ENCODE measurements at places on chromosomes 3 and 15. TPM values are rescaled to one million over a fixed set of nuclear protein-coding genes. Genes with fewer than 3 reads are reported as not detected.

The LRRC31 gene
- not detected for total RNA-seq

The TMCC1 gene
- 91.6 TPM for total RNA-seq

The AP3S2 gene
- 47.7 TPM for total RNA-seq

The DAZL gene
- total RNA-seq: not detected

The BCL2A1 gene
- total RNA-seq: 0.94 TPM

The NDUFAF3 gene
- total RNA-seq: 33.4 TPM

The RBPMS2 gene
- not detected for total RNA-seq

The FANCD2OS gene
- total RNA-seq: not detected

The TRIM71 gene
- 2.5 TPM for total RNA-seq

The CX3CR1 gene
- total RNA-seq: 11.4 TPM

The SLC49A4 gene
- total RNA-seq: 32.1 TPM

The IL17RC gene
- total RNA-seq: 4.5 TPM

The CYP1A2 gene
- total RNA-seq: not detected

The ANO10 gene
- total RNA-seq: 47.3 TPM

The NKTR gene
- total RNA-seq: 246 TPM

The CCK gene
- total RNA-seq: 14.7 TPM

The ARID3B gene
- total RNA-seq: 8.3 TPM

The DPPA2 gene
- not detected for total RNA-seq

The TMF1 gene
- total RNA-seq: 41.6 TPM

The PLCH1 gene
- total RNA-seq: 10.9 TPM

The ASB14 gene
- total RNA-seq: not detected

The ISLR2 gene
- total RNA-seq: 168 TPM

The NR2E3 gene
- total RNA-seq: 0.16 TPM

The SLC24A5 gene
- not detected for total RNA-seq

The CAMK2N2 gene
- 3.4 TPM for total RNA-seq

The IQCF5 gene
- total RNA-seq: not detected

The THRB gene
- total RNA-seq: 44.5 TPM

The MYZAP gene
- total RNA-seq: 1.1 TPM

The MYRIP gene
- 12.5 TPM for total RNA-seq

The LSMEM2 gene
- 0.47 TPM for total RNA-seq

The ST8SIA2 gene
- total RNA-seq: 81.6 TPM

The HTR3E gene
- total RNA-seq: not detected

The MKRN3 gene
- 25.7 TPM for total RNA-seq

The ESYT3 gene
- 0.31 TPM for total RNA-seq

The SLC38A3 gene
- total RNA-seq: 5.0 TPM

Data from occipital lobe (tissue), 3 donors.